ENCODE measurements at places on chromosomes 5 and 9. TPM values are rescaled to one million over a fixed set of nuclear protein-coding genes. Genes with fewer than 3 reads are reported as not detected.

- H3K4me1 ChIP-seq: no peaks in the 10 kb centered on the region
- DNase-seq: no peak
- peaks cover 2% of the 10 kb centered on the region for H3K36me3 ChIP-seq
- H3K27me3 ChIP-seq: no peaks in the 10 kb centered on the region
- no peak overlapping the region for H3K27ac ChIP-seq
- no peak overlapping the region for H3K4me3 ChIP-seq
Observed at GRCh38 chr5:146069780-146070099, 35.6 kb downstream of the PLAC8L1 start.

DNA sequence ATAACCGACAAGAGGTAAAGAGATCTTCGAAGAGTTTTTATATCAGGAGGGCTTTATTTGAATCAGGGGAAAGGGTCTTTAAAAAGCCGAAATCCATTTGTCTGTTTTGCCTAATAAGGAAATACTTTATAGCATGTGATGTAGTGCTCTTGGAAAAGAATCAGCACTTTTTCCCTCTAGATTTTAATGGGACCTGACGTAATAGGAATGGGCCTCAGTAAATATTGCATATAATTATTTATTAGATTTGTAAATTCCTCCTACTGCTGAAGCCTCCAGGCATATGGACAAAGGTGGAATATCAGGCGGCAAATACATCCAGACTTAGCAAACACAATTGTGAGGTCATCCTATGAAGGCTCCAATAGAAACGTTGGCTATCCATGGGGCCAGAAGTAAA is 50.9 kb downstream of the ACTBL2 start:
- no peak overlapping the region for H3K4me3 ChIP-seq
- no peaks in the 10 kb centered on the region for H3K27me3 ChIP-seq
- DNase-seq: no peak

The ZBTB5 gene
- total RNA-seq: 13.2 TPM

DNA sequence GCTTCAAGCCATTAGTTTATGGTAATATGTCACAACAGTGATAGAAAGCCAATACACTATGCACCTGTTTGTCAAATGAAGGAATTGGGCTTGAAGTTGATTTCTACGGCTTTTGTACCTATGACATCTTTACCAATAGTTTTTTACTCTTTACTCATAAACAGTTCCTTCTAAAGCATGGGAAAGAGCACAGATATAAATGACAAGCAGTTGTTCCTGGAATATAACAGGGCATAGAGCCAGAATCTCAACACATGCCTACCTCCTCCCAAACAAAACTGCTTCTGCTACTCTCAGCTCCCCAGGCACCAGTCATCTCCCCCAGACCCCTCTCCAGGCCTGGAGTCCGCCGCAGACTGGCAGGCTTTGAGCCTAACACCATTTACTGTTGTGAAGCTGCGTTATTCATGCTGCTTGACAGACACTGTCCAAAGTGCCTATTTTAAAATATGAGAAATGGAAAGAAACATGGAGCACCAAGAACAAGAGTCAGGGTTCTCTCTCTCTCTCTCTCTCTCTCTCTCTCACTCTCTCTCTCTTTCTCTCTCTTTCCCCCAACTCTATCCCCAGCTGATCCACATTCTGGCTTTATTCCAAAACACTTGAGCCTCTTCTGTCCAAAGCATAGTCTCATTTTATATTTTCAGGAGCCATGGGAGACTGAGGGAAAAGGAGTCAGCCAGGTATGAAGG is 111.6 kb downstream of the ADRB2 start:
- DNase-seq: no peak
- H3K4me1 ChIP-seq: no peaks in the 10 kb centered on the region
- no peaks in the 10 kb centered on the region for H3K27me3 ChIP-seq
- H3K36me3 ChIP-seq: no peaks in the 10 kb centered on the region
- H3K27ac ChIP-seq: no peak overlapping the region

- H3K4me1 ChIP-seq: no peaks in the 10 kb centered on the region
- H3K27me3 ChIP-seq: no peaks in the 10 kb centered on the region
- H3K27ac ChIP-seq: no peak overlapping the region
- no peak for DNase-seq
- no peaks in the 10 kb centered on the region for H3K36me3 ChIP-seq
Observed at GRCh38 chr9:95129476-95130291, 187.8 kb downstream of the FANCC start.

The OR1J2 gene
- total RNA-seq: not detected

The SNCAIP gene
- total RNA-seq: 1.0 TPM

DNA sequence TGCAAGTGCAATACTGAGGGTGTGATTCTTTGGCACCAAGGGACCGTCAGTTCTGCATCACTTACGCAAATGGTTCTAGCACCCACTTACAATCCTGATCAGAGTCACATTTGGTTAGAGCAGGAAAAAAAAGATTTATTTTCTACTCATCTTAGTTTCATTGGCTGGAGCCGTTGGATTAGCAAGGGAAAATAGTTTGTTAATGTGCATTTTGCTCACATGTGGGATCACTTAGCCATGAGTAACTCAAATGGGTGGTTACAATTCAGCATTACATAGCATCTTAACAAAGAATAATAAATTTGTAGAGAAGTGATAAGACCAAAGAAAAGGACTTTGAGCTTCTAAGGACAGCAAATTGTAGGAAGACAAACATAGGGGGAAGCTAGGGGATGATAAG is 216.9 kb downstream of the AUH start:
- no peaks in the 10 kb centered on the region for H3K36me3 ChIP-seq
- no peak overlapping the region for H3K27ac ChIP-seq
- H3K27me3 ChIP-seq: no peaks in the 10 kb centered on the region
- H3K4me1 ChIP-seq: no peaks in the 10 kb centered on the region

DNA sequence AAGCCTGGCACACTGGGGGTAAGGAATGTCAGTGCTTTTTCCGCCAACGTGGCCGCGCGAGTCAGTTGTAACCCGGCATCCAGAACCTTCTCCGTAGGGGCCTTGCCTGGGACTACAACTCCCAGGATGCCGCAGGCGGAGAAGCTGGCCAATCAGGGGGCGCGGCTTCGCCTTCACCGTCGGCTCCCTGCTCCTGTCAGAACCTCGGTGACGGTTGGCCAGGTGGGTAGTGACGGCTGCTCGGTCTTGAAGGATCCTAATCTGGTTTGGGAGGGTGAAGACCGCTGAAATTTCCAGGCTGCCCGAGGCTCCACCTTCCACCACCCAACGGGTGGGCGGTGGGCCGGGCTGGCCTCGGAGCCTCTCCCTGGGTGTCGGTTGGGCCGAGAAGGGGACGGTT is at the start of gene C5orf58:
Gene C5orf58 (plus strand): TSS at position 200 of the 400 bp plus-strand sequence. CDS start 1,992 bp downstream, outside the sequence.
- H3K36me3 ChIP-seq: no peaks in the 10 kb centered on the region
- H3K27me3 ChIP-seq: no peaks in the 10 kb centered on the region
- no peak within 1 kb of the TSS for H3K4me3 ChIP-seq

DNA sequence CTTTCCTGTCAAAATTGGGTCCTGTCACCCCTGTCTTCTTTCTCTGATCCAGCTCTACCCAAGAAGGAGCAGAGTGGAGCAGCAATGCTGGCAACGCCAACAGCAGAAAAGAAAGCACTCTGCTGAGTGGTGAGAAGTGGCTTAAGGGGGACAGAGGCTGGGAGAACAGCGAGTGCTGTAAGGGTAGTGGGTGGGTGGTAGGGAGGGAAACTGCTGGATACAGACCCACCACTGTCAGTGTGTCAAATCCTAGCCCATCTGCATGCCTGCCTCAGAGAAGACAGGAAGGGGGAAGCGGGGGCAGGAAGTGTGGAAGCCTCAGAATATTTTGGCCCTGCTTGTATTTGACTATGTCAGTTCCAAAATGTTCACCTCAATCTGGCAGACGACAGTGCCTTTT is 170.4 kb upstream of the MAST4 start:
- DNase-seq: no peak
- H3K36me3 ChIP-seq: no peaks in the 10 kb centered on the region
- no peaks in the 10 kb centered on the region for H3K4me1 ChIP-seq
- no peaks in the 10 kb centered on the region for H3K27me3 ChIP-seq
- H3K27ac ChIP-seq: no peak overlapping the region

The ADAMTS13 gene
- total RNA-seq: 5.3 TPM

The LPAR1 gene
- 20.3 TPM for total RNA-seq

- H3K4me3 ChIP-seq: no peak overlapping the region
- no peak for DNase-seq
- peak overlapping the region; percentile 86 for H3K27ac ChIP-seq
- peaks cover 42% of the 10 kb centered on the region for H3K4me1 ChIP-seq
- no peaks in the 10 kb centered on the region for H3K36me3 ChIP-seq
Observed at GRCh38 chr9:128077847-128078503, 9.9 kb downstream of the SLC25A25 start.

- H3K36me3 ChIP-seq: no peaks in the 10 kb centered on the region
- H3K4me3 ChIP-seq: no peak overlapping the region
- no peak for DNase-seq
Observed at GRCh38 chr5:149152317-149152746, 11.0 kb downstream of the ABLIM3 start.

The ACSL6 gene
- total RNA-seq: 0.19 TPM
